ENCODE measurements at places on chromosomes 7 and 10.

DNA sequence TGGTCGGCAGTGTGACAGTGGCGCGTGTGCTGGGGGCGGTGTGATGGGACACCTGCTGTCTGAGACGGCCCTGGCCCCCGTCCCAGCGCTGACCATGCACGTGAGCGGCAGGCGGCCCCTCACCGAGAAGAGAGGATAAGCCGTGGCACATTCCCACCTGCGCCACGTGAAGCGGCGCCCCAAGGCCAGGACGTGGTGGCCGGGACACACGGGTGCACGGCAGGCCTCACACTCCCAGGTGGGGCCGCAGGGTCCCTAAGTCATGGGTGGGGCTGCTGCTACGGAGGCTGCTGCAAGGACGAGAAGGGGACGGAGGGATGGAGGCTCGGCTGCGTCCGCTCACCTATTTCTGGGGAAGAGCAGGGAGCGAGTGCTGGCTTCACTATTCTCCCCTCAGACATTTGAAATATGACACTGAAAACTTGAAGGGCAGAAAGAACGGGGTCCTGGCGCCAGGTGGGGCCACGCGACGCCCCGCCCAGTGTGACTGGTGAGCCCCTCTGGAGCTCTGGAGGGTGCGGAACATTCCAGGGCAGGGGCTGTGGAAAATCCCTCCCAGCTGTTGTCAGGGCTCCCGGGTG lies 7.5 kb downstream of the CYP2W1 start:
- DNase-seq: no peak

GRCh38 chr10:43013065-43013464 lies 63.8 kb upstream of the RET start:
- DNase-seq: no peak

- no peak for DNase-seq
Observed at GRCh38 chr10:64158551-64158950, 637.4 kb downstream of the REEP3 start.

DNA sequence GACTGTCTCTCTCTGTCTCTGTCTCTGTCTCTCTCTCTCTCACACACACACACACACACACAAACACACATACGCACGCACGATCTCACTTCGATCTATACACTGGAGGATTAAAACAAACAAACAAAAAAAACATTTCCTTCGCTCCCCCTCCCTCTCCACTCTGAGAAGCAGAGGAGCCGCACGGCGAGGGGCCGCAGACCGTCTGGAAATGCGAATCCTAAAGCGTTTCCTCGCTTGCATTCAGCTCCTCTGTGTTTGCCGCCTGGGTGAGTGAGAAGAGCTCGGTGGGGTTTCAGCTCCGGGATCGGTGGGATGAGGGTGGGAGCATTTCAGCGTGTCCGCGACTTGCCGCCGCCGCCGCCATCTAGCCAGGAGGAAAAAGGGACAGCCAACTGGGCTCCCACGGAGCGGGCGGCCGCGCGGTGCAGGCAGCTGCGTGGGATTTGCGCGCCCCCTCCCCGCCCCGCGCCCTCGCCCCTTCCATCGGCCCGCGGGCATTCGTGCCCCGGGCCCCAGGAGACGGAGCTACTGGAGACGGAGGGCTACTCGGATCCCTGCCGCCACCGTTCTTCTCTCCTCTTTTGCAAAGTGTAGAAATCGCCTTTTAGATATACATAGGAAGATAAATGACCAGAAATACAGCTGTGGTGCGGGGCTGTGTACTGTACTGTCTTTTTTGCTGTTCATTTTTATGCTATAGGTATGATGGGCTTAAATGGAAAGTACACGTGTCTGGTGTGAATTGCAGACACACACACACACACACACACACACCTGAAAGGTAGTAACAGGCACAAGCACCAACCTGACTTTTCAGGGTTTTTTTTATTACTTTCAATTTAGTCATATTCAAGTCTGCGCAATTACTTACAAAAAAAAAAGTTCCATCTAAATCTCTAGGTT lies 581 bp downstream of the PTPRZ1 start:
- DNase-seq: peak; percentile 15

- peak; percentile 14 for DNase-seq
Observed at GRCh38 chr10:52082307-52082706, 231.8 kb upstream of the DKK1 start.

DNA sequence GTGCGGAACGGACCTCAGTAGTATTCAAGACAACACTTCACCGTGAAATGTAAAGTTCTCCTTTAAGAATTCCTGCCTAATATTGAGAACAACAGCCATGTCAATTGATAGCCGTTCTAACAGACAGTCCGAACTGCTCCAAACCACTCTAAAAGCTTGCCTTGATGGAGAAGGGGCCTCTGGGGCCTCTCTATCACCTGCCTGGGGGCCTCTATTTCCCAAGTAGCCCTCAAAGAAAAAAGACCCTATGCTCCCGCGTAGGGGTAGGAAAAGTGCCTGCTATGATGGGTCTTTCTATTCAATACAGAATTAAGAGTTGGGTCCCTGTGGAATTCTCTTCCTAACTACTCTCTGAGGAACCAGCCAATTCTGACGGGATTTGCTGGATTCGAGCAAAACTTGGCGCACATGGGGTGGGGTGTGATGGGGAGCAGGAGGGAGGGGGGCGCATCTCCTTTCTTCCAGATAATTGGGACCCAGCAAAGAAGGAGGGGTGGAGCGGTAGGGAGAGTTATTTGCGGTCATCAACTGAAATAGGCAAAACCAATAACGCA lies 8.3 kb upstream of the DLX6 start:
- DNase-seq: no peak
